Cerebellum (tissue), 4 donors: ENCODE measurements at places on chromosomes 11 and 22.

GRCh38 chr11:36360826-36361415 lies 64.8 kb downstream of the PRR5L start:
- DNase-seq, result no peak

- no peak for DNase-seq
These were observed 4.2 kb upstream of the ME3 start for GRCh38 chr11:86676533-86677154.

- DNase-seq, result peak; percentile 32
These were observed 552 bp downstream of the RIN1 start for GRCh38 chr11:66335531-66336233.

DNA sequence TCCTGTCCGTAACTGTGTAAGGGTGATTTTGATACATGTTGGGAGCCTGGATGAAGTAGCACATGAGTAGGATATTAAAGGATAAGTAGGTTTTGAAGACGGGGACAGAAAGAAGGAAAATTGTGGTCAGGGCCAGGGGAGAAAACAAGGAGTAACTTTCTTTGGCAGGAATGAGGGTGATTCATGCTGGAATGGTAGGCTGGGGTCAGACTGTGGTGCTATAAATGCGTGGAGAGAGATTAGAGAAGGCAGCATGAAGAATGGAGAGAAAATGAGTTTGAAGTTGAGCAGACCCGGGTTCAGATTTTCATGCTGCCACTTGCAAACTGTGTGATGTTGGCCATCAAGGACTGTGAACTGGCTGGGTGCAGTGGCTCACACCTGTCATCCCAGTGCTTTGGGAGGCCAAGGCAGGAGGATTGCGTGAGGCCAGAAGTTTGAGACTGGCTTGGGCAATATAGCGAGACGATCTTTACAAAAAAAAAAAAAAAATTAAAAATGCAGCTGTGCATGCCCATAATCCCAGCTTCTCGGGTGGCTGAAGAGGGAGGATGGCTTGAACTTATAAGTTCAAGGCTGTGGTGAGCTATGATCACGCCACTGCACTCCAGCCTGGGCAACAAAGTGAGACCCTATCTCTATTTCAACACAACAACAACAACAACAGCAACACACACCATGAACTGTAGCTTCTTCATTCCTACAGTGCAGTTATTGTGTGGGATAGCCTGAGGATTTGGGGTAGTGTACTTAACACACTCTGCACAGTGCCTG lies 22.3 kb downstream of the ZBTB16 start:
- DNase-seq, result no peak

- DNase-seq, result no peak
These were observed 45.3 kb downstream of the SGSM3 start for GRCh38 chr22:40415531-40416266.

DNA sequence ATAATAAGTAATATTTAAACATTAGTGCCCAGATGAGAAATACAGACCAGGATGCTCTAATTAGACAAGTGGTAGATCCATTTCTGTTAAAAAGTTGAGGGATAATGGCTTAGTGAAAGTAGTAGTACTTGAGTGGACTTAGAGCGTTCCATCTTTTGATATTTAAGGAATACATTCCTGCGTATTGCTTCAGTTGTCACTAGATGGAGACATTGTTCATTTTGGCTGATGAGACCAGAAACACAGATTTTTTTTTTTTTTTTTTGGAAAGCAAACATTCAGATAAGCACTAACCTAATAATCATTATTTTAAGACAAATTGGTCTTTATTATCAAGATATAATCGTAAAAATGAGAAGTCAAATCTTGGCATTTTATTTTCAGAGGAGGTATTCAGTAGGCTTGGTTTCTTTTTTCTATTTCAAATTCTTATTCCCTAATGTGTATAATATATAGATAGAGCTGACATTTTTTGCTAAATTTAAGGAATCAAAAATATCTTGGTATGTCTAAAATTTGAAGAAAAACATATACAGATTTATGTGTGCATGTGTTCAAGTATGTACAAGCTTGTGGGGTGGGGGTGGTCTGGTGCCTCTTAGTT lies 92.9 kb downstream of the DYNC2H1 start:
- no peak for DNase-seq

GRCh38 chr11:68153742-68154141 lies 32.6 kb upstream of the CHKA start:
- no peak for DNase-seq

DNA sequence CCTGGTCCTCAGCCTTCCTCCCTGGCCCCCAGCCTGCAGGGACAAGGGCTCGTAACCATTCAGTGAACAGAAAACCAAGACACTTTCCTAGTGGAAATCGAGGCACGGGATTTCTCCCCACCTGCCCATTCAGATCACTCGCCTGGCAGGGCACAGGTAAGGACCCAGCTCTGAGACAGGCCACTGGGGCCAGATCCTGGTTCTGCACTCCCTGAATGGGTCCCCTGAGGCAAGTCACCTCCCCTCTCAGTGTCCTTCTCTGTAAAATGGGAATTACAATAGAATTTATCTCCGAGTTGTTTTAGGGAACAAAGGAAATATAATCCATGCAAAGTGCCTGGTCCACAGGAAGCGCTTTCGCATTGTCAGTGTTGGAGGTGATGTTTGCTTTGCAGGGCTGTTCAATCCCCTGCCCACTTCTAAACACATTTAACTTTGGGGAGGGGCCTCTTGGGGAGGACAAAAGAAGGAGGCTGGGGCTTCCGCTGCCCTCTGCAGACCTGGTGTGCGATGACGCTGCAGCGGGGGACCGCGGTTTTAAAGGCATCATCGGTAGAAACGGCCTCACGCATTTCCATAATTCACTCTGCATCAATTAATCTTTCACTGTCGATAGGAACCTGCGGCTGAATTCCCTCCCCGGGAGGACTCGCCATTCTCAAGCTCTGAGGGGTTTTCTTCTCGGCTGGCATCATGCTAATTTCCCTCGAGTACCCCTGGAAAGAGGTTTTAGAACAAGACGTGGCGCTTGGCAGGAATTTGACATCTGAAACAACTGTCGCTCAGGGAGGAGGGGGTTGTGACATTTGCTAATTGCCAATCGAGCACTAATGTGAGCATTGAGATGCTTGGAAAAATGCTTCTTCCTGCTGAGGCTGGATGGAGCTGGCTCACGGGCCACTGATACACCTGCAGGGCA lies 70.4 kb upstream of the FGF3 start:
- DNase-seq, result no peak

GRCh38 chr11:112801025-112801816 lies 160.0 kb upstream of the NCAM1 start:
- DNase-seq, result no peak

- no peak for DNase-seq
These were observed 13.6 kb downstream of the SHISAL1 start for GRCh38 chr22:44299124-44299523.

DNA sequence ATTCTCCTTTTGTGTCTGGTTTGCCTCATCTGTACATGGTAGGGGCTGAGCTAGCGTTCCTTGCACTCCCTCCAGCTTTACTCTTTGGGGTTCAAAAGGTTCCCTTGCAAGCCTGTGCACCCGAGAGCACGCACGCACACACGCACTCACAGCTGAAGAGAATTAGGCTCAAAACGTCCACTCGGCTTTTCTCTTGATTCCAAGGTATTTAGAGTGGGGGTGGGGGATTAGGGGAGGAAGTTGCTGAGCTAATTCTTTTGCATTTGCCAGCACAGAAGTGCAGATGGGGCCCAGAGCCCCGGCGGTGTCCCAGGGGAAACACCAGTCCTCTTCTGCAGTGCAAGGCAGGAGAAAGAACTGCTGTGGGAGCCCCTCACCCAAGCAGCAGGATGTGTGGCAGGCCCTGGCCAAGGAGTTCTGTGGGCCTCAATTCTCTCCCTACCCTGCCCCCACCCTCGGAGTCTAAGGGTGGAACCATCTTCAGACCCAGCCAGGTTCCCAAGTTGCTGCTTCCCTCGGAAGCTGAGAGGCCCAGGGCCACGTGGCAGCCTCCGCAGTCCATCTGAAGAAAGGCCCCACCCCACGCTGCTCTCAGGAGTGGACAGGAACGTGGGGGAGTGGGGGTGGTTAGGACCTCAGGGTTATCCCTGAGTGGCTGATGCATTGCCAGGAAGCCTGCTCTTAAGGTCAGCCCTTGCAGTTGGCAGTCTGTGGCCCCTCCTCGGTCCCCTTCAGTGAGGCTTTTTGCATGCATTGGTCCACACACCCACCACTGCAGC lies 3.8 kb upstream of the KCNQ1OT1 start:
- no peak for DNase-seq

- no peak for DNase-seq
These were observed 25.8 kb downstream of the ACAT1 start for GRCh38 chr11:108147150-108147549.

GRCh38 chr11:44698252-44698912 lies 28.4 kb upstream of the TSPAN18 start:
- no peak for DNase-seq

GRCh38 chr11:11215944-11216343 lies 137.1 kb downstream of the CSNK2A3 start:
- DNase-seq, result no peak

GRCh38 chr11:12540913-12541582 lies 133.2 kb upstream of the TEAD1 start:
- no peak for DNase-seq

DNA sequence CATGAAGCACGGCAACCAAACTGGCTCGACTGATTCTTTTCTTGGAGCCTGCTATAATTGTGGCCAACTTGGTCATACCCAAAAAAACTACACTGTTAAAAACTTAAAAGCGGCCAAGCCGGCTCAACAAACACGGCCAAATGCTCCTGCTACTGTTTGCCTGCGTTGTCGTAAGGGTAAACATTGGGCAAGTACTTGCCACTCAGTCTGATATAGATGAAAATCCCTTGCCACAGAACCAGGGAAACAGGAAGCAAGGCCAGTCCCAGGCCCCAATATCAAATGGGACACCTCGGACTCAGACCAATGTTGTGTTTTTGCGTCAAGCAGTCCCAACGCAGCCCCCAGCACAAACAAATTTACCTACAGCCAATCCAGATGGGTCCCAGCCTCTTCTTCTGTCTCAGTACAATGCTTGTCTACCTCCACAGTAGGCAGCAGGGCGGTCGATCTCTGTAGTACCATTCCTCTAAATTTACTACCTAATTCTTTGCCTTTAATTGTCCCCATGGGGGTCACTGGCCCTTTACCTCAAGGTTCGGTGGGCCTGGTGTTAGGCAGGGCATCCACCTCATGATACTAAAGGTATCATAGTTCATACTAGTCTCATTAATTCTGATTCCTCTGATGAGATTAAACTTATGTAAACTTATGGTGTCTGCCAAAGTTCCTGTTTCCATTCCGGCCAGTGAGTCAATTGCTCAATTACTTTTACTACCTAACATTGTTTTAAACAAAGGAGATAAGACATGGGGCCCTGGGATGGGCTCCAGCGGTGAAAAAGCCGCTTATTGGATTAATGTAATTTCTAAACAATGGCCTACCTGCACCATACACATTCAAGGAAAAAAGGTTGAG lies 3.7 kb upstream of the COMT start:
- no peak for DNase-seq

DNA sequence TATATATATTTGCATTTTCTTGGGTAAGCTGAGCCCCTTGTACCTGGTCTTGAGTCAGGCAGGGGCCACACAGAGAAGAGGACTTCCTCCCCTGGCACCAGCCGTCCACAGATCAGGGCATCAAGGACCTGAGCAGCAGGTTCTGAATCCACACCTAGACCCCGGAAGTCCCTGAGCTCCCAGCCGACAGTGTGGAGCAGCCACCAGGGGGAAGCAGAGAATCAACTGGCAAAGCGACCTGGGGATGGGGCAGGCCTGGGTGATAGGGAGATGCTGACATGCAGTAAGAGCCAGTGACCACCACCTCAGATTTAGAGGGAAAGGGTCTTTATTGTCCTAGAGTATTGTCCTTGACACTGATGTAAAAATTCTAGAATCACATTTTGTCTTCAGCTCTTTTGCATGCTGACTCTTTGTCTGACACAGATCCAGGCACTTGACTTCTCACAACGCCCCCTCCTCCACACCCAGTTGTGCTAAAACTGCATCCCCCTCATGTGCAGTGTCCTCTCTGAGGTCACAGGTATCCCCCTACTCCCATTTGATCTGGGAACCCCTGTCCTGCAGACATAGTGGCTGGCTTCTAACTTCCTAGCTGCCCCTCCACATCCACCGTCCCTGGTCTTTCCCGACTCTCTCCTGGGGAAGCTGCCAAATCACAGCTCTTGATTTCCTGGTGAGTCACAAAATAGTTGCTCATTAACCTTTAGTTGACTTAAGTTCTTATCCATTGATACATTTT lies 109.3 kb downstream of the GGTLC2 start:
- no peak for DNase-seq

GRCh38 chr22:32271389-32271788 lies 16.2 kb upstream of the SLC5A4 start:
- no peak for DNase-seq

DNA sequence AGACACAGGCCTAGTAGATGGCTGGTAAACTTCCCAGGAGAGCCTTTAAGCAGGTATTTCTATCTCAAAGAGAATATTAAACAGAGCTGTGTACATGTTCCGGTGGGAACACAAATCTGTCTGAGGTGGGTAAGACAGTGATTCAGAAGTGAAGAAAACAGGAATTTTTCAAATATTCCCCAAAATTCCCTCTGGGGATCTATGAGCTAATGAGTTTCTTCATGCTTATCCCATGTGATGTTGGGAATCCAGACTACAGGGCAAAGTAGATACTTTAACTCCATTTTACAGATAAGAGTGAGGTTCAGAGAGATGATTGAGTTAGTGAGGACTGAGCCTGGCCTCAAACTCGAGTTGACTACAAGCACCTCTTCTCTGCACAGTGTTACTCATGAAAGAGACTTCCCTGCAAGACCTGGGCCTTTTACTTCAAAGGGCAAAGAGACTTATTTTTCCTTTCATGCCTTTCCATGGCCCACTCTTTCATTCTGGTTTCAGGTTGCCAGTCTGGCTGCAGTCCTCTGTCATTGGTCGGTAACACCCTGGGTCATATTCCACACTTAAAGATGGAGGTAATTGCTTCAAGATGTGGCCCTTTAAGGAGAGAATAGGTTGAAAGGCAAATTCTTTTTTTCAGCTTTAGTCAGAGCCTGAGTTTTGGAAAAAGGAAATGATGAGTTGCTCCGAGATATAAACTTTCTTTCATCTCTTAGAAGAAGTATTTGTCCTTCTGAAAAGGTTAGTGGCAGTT lies 70.1 kb downstream of the CYB5R2 start:
- DNase-seq, result no peak

- no peak for DNase-seq
These were observed 16.8 kb upstream of the IGLL5 start for GRCh38 chr22:22870577-22871404.

DNA sequence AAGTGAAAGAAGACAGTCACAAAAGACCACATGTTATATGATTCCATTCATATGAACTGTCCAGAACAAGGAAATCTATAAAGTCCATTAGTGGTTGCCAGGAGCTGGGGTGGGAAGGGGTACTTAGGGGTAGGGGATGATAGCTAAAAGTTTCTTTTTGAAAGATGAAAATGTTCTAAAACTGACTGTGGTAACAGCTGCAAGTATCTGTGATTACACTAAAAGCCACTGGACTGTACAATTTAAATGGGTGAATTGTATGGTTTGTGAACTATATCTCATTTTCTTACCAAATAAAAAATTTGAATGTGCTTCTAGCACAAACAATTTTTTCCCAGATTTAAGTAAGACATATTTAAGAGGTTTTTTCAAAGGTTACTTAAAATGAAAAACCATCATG lies 22.1 kb downstream of the CHKA start:
- no peak for DNase-seq
